ENCODE measurements at places on chromosomes 1 and 21.

GRCh38 chr1:151993084-151993733 lies 450 bp downstream of the S100A10 start:
- DNase-seq, result peak; percentile 39

GRCh38 chr1:93304716-93305138 lies 41.0 kb upstream of the DR1 start:
- peak; percentile 77 for DNase-seq

DNA sequence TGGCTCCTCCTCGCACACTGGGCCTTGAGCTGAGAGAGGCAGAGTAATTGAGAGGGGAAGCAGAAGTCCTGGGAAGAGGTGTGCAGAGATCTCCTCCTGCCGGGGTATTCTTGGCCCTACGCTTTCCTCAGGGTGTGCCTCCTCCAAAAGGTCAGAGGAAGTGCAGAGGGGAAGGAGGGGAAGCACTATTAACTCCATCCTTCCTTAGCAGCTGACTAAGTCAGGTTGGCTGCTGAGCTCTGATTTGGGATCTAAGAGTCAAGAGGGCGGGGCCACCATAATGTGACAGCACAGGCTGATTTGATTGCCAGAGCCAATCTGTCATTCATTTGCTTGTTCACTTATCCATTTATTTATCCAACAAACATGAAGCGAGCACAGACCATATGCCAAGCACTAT lies 12.3 kb downstream of the ATP2B4 start:
- DNase-seq, result no peak

DNA sequence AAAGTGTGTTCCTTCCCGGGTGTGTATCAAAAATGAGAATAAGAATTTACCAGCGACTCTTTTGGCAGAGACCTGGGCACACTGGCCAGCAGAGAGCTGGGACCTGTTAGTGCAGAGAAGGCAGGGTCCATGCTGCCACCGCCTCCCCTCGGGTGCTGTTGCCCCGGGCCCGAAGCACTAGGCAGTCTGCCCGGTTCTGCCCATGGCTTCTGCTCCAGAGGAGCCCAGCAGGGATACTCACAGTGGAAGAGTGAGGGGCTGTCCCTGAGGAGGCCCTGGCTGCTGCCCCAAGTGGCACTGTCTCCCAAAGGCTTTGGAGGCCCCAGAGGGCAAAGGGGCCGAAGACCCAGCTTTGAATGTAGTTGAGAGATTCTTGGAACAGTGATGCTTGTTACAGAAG lies 80.5 kb downstream of the MIS18A start:
- no peak for DNase-seq

- peak; percentile 45 for DNase-seq
Measured at GRCh38 chr1:226309398-226310244, 657 bp upstream of the LIN9 start.

DNA sequence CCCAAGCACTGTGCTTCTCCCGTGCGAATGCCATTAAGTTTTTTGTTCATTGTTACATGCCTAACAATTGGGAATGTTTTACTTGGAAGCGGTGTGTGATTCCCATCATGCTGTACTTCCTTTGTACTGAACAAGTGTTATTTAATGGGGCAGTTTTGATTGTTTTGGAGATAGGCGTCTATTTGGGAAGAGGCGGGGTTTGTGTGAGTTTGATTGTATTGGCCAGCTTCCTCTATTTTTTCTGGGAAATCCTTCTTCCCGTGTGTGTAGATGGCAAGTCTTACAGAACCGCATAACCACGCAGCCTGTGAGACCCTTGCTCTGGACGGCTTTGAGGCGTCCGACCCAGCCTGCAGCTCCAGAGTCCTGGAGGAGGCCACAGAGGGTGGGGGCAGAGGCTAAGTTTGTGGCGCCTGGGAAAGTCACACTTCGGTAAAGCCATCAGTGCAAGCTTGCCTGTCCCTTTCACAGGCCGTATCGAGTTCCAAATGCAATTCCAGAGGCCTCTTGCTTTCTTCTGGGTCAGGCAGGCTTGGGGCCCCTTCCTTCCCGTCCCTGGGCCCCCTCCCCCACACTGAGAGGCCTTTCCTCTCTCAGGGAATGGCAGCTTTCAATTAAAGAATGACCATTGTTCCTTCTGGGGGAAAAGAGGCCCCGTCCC lies 210.3 kb downstream of the TOMM20 start:
- no peak for DNase-seq

DNA sequence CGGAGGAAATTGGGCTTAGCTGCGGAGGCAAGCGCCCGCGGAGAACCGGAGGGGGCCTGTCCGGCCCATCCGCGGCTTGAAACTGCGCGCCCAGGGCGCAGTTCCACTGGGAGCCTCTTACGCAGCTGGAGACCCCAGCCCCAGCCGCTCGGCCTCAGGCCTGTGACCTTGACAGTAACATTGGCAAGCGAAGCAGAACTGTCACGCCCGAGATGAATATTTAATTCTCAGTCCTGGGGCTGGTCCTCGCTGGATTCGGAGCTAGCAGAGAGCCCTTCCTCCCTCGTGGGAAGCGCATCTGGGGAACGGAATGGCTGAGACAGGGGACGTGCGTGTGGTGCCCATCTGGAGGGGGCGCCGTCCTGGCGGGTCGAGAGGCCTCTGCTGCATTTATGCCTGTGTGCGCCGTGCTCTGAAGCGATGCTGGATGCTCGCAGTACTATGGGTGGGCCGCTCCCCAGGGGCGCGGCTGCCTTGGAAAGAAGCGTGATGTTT lies 928 bp downstream of the SLC6A17 start:
- no peak for DNase-seq

DNA sequence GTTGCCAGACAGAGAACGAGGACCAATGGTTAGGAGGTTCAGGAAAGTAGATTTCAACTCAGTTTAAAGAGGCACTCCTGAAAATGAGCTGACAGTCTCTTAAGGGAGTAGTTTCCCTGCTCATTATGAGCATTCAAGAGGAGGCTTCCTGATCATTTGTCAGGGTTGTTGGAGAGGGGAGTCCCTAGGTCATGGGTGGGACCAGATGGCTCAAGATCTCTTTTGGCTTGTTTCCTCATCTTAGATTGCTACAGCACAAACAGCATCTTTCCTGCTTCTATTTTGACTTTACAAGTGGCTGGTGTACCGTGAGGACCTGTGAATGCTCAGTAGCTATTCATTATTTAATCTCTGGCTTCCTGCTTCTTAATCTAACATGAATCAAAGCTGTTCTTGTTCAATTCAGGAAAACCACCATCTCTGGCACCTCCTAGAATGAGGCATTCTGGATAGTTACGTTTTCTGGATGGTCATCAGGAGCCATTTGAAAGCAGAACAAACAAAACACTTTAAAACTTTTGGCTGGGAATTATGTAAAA lies 47.6 kb downstream of the PEX14 start:
- DNase-seq, result no peak

DNA sequence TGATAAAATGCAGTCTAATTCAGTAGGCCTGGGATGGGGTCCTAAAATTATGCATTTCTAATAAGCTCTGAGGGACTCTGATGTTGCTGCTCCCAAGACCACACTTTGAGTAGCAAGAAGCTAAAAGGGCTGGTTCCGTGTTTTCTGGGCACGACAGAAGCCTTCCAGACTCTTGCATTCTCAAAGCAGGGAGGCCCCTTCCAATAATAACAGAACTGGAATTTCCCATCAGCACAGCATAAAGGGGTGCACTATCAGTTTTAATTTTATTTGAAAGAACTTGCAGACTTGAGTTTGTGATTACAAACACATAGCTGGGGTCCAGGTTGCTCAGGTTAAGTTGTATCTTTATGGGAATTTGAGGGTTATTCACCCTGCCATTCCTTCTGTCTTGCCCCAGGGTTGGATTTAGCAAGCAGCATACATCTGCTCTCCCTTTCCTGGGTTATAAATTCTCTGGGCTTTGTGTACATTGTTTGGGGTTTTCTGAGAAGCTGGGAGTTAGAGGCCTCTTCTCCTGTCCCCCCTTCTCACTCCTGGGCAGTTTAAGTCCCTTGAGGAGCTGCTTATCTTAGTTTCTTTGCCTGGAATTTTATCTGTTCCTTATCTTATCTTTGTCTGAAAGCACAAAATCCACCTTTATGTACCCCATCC lies 94.2 kb upstream of the SLC2A1 start:
- no peak for DNase-seq

DNA sequence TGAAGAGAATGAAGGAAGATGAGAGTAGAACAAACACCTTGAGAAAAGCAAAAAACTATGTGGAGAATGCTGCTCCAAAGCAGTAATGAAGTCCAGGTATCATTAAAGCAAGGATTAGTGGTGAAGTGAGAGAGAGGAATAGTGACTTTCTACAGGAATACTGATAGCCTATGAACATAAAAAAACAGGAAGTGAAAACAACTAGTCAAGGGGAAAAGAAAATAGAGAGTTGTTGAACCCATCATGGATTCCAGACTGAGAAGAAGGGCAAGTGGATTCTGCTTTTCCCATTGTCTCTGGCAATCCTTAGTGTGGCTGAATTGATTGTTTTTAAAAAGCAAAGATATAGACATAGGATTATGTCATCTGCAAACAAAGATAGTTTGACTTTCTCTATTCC lies 119.9 kb upstream of the LHX8 start:
- no peak for DNase-seq

- DNase-seq, result no peak
Measured at GRCh38 chr1:25468033-25468432, 37.3 kb downstream of the MACO1 start.

DNA sequence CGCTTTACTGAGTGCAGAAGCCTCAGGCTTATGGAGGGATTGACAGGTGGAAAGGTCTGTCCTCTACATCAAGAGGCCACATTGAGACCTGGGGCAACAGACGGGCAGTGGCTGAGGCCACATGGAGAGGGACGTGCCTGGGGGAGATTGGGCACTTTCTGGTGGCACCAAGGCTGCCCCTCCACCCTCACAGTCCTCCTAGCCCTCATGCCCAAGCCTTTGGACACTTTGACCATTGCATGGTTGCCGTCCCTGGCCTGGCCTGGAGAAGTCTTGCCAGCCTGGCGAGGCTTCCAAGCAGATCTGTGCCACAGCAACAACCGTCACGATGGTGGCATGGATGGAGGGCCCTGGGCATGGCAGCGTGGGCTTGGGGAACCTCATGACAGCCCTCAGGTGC lies 192.1 kb upstream of the VAMP3 start:
- no peak for DNase-seq

DNA sequence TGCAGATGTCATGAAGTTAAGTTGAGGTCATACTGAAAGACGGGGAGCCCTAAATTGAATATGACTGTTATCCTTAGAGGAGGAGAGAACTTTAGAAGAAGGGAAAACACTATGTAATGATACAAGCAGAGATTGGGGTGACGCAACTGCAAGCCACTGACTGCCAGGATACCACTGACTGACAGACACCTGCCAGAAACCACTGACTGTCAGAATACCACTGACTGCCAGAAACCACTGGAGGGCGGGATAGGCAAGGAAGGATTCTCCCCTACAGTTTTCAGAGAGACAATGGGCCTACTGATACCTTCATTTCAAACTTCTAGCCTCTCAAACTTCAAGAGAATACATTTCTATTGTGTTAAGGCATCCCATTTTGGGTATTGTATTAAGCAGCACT lies 388.7 kb downstream of the USH2A start:
- DNase-seq, result peak; percentile 18

DNA sequence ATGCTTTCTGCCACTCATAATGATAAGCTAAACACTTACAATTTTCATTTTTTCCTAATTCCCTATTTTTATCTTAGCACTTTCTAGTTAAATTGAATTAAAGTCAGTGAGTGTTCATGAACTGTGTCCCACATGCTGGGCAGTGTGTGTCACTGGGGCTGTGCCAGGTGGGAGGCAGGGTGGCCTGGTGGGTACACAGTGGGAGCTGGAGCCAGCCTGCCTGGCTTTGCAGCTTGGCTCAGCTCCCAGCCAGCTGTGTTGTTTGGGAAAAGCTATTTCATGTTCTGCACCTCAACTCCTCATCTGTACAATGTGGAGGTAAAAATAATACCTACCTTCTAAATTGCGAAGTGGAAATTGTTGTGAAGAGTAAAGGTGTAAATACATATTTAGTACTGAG lies 238.4 kb downstream of the PLA2G4A start:
- DNase-seq, result no peak

GRCh38 chr1:116826818-116827606 lies 72.8 kb downstream of the CD2 start:
- peak; percentile 16 for DNase-seq

- no peak for DNase-seq
Measured at GRCh38 chr1:162383516-162383915, 2.0 kb downstream of the C1orf226 start.

- no peak for DNase-seq
Measured at GRCh38 chr21:30713766-30714165, 4.8 kb downstream of the KRTAP21-3 start.

DNA sequence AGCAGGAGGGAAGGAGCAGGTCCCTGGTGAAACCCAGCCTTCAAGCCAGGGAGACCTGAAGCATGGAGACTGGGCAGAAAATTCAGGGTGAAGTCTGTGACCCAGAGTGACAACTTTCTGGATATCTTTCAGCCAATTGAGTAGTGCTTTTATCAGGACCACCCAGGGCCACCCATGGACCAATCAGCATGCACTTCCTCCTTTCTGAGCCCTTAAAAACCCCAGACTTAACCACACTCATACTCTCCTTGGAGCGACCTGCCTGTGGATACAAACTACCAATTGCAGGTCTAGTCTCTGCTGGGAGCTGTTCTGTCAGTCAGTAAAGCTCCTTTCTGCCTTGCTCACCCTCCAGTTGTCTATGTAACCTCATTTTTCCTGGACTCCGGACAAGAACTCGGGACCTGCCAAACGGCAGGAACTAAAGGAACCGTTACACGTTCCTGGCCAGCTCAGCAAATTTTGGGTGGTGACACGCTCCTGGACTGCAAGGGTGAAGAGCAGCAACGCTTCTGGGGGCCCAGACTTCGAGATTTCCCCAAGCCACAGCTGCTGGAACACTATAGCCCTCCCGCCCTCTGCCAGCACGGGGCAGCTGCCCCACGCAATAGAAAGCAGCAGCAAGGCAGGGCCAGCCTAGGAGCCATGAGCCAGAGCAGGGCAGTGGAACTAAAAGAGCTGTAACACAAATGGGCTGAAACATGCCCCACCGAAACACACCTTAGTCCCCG lies 1183.4 kb downstream of the AMY1C start:
- no peak for DNase-seq

DNA sequence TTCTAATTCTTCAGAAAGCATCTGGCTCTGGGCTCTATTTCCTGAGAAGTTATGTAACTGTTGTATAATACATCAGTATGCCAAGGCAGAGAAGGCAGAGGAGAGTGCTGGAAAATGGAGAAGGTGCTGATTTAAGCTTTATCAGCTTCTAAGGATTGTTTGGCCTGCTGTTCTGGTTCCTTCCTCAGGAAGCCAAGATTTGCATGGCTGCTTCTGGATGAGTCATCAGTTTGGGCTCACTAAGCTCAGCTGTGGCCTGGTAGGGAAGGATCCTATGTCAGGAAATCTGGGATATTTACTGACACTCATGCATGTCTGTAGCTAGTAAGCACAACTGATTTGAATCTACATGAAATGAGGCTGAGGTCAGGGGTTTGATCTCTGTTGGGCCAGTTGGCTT lies 73.2 kb upstream of the ADGRL4 start:
- DNase-seq, result peak; percentile 61
